ENCODE measurements at places on chromosomes 2 and 18.

DNA sequence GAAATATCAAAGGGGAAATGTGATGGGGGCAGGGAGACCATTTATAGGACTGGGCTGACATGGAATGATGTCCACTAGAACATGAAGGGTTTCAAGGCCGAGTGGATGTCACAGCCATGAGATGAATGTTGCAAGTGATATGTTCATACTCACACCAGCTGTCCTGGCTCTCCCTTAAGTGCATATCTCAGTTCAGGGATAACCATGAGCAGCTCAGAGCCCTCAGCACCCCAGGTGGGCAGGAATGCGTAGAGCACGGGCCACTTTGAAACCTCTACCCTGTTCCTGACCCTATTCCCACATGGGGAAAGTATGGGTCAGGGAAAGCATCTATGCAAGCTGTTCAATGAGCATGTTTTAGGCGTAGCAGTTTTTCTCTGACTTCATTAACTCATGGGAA lies 12.4 kb upstream of the EML4 start:
- no peak for DNase-seq

DNA sequence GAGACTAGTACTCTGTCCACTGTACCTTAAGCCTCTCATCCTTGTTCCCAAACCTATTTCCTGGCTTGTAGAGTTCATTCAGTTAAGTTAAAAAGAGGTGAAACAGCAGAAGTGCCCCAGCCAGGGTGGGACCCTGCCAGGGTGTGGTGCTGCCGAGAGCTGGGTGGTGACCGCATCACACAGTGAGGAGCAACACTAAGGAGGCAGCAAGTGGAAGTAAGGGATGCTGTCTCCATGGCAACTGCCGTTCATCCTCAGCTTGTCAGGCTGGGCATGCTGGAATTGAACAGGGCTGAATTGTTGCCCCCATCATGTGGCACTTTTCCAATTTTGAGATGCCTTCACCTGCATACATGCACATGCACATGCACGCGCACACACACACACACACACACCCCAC lies 77.0 kb downstream of the VSNL1 start:
- DNase-seq, result no peak

DNA sequence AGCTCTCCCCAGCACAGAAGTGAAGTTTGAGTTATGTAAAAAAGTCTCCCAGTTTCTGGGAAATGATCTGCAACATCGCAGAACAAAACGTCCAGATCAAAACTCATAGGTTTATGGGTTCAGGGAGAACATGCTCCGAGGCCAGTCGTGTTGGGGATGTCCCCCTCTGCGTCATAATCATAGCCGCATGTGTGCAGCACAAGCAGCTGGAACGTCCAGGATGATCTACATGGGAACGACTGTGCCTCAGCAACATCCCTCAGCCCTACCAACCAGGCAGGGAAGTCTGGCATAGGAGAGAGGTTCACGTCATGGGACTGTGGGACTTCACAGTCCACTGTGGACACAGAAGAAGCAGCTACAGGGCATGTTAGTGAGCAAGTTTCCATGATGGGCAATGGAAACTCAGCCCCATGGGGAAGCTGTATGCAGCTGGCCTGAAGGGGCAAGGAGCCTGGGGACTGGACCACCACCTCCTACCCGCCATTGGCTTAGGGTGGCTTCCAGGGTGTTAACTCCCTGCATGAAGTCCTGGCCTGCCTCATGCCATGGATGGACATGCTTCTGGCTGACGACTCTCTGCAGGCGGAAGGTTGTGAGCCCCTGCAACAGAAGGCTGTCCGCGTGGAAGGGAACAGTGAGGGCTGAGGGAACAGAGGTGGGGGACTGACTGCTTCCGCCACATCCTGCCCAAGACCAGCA lies 96.9 kb downstream of the COPS8 start:
- no peak for DNase-seq

- DNase-seq, result no peak
Measured at GRCh38 chr2:68932402-68932801, 20.3 kb downstream of the GKN2 start.

DNA sequence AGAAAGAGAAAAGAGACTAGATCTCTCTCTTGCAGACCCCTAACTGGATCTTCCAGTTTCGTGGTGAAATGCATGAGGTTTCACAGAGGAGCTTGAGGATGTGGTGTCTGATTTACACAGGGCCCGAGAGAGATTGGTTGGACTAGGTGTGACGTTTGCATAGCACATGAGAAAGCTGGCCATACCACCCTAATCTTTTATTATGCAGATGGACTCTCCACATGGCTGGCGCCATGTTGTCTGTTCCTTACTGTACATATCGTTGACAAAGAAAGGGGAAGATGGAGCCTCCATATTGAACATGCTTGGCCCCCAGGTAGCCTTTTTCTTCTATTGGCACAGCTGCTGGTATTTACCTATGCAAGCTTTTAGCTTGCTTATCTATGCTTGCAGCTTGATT lies 27.5 kb upstream of the PGAP1 start:
- DNase-seq, result no peak

DNA sequence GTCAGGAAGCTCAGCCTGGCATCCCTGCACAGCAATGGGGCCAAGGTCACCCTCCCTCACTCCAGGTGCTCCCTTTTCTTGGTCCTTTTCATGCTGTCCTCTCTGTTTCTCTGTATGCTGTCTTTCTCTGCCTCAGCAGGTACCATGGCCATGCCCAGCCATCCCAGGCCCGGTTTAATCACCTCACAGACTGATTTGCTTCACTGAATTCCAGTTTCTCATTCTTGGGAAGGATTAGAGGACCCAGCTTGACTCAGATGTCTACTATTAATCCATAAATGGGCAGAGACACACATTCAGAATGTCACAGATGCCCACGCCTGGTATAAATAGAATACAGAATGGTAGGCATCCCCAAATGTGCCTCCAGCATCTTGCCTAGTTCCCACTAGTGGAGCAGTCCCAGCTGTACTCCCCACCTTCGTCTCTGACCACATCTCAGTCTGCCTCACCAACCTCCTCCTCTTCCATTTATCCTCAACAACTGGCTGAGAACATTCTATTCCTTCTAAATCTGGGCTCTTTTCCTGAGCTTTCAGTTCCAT lies 14.2 kb upstream of the L3MBTL4 start:
- no peak for DNase-seq

- peak; percentile 89 for DNase-seq
Measured at GRCh38 chr2:197073701-197074433, 147.4 kb upstream of the PGAP1 start.

GRCh38 chr2:151987484-151987883 lies 111.4 kb downstream of the CACNB4 start:
- DNase-seq, result no peak
